CD4-positive, alpha-beta T cell (primary cell): ENCODE measurements at places on chromosomes 2 and 18.

DNA sequence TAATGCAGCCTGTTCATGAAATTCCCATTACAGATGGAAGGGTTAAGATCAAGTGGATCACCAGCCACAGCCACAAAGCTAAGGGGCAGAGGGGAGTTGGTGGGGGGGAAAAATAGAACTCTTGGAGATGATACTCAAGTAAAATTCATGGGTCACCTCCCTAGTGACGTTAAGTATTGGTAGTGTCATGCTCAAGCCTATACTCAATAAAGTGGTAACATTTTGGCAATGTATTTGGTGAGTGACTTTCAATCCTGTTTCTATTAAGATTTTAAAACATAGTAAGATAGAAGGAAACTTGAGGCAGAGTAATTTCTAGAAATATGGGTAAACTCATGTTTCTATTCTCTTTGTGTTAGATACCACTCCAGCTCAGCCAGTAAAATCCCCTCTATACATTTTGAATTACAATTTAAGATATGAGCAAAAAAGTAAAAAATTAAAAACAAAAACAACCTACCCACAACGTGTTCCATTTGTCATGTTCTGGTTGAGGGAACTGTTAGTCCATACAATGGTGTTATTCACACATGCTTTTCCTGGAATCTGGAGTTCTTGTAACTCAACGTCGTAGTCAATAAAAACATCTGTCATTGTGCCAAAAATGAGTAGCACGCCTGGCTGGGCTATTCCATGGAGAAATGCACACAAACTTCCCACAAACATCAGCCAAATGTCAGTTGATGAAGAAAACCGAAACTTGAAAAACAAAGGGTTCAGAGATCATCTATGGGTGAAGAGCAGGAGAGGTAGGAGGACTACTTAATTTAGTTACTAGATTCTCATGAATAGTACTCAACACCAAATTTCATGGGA lies 18.1 kb downstream of the ABCB11 start:
- H3K4me3 ChIP-seq: no peak overlapping the region
- no peaks in the 10 kb centered on the region for H3K27me3 ChIP-seq
- peaks cover 3% of the 10 kb centered on the region for H3K4me1 ChIP-seq
- H3K27ac ChIP-seq: no peak overlapping the region
- no peak for DNase-seq

DNA sequence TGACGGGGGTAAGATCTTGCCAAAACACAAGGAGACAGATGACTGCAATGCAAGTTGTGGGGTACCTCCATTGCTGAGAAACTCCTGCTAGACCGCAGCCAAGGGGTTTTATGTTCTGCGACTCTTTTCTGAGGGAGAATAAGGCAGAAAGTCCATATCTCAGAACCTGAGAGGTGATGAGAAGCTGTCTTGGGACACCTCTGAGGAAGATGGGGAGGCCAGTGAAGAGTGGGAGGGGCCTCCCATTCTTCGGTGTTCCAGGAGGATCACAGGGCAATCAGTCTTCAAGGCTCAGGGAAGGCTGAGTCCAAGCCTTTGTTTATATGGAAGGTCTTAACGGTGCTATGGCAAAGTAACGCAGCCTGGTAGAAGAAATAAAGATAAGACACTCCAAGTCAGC lies 18.0 kb downstream of the CYP27A1 start:
- no peak for DNase-seq
- no peak overlapping the region for H3K27ac ChIP-seq
- H3K4me1 ChIP-seq: peaks cover 8% of the 10 kb centered on the region
- H3K36me3 ChIP-seq: no peaks in the 10 kb centered on the region
- H3K4me3 ChIP-seq: no peak overlapping the region
- H3K27me3 ChIP-seq: peaks cover 18% of the 10 kb centered on the region

DNA sequence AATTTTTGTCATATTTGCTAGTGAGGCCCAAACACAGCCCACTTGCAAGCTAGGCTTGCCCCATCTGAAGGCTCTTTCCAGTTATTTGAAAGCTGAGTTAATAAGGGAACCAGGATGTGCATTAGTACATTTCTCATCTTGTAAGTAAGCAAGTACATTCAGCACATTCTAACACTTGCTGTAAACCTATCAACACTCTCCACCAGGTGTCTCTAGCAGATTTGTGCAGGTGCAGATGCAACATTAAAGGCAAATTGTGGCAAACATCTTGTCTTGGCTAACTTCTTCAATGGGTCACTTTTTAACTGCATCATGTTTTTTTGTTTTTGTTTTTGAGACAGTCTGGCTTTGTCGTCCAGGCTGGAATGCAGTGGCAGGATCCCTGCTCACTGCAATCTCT lies 25.3 kb upstream of the MFSD6 start:
- no peak overlapping the region for H3K27ac ChIP-seq
- no peaks in the 10 kb centered on the region for H3K27me3 ChIP-seq
- DNase-seq: peak; percentile 50
- no peaks in the 10 kb centered on the region for H3K36me3 ChIP-seq

DNA sequence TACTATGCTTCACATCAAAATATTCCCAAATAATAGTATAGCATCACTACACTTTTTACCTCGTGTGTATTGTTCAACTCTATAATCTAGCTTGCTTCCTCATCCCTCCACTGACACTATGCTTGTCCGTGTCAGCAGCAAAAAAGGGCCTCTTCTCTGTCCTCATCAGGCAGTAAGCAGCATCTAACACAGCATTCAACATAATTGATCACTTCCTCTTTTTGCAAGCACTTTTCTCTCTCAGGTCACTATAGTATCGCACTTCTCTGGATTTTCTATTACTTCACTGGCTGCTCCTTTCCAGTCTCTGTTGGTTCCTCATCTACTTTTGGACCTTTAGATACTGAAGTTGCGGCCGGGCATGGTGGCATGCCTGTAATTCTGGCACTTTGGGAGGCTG lies 64.9 kb upstream of the ZSWIM2 start:
- H3K36me3 ChIP-seq: no peaks in the 10 kb centered on the region
- no peak overlapping the region for H3K4me3 ChIP-seq
- no peaks in the 10 kb centered on the region for H3K27me3 ChIP-seq
- no peaks in the 10 kb centered on the region for H3K4me1 ChIP-seq
- H3K27ac ChIP-seq: no peak overlapping the region
- no peak for DNase-seq

- H3K4me1 ChIP-seq: no peaks in the 10 kb centered on the region
- no peak overlapping the region for H3K27ac ChIP-seq
- no peak overlapping the region for H3K4me3 ChIP-seq
- DNase-seq: no peak
- no peaks in the 10 kb centered on the region for H3K36me3 ChIP-seq
- H3K27me3 ChIP-seq: no peaks in the 10 kb centered on the region
Measured at GRCh38 chr2:213787869-213788268, 503.6 kb downstream of the SPAG16 start.

DNA sequence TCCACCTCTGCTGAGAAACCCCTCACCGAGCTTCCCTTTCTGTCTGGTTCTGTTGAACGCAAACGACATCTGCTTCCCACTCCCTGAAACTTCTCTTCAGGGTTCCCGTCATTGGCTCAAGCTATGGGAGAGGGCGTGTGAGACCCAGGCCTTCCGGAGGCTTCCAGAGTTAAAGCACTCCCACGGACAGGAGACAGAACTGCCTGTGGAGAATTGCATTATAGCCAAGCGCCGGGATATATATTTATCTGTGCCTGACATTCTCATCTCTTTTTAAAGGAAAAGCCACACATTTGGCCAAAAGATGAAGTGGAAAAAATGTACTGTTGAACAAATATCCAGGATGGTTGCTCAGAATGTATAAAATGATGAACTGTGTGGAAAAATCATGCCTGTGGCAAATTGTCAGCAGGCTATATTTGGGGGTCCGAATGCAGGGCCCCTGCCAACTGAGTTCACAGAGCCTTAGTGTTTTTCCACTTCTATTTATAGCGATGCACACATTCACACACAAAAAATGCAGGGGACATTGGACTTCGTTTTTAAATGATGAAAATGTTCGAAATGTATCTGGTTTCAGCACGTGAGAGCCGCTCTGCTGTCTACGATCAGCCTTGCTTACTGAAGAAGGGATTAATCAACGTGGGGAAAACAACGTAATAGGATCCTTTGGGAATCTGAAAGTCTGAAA lies 59.5 kb downstream of the E2F6 start:
- peaks cover 2% of the 10 kb centered on the region for H3K27me3 ChIP-seq
- no peak for DNase-seq
- no peaks in the 10 kb centered on the region for H3K36me3 ChIP-seq
- H3K4me3 ChIP-seq: no peak overlapping the region

DNA sequence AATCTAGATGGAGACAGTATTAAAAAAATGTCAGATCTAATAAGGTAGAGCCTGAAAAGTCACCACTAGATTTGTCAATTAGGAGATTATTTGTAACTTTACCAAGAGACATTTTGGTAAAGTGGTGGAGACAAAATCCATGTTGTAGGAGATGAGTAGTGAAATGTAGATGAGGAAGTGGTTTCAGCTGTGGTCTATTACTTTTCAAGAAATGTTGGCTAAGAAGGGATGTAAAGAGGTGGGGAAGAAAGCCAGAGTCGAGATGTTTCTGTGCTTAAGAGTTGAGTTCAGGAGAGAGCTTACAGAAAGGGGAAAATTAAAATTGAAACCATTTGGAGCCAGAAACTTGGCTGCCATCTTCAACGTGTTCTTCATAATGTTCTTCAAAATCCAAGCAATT lies 22.2 kb downstream of the ACVR2A start:
- no peak for DNase-seq
- H3K4me3 ChIP-seq: no peak overlapping the region
- H3K27ac ChIP-seq: no peak overlapping the region
- no peaks in the 10 kb centered on the region for H3K27me3 ChIP-seq

DNA sequence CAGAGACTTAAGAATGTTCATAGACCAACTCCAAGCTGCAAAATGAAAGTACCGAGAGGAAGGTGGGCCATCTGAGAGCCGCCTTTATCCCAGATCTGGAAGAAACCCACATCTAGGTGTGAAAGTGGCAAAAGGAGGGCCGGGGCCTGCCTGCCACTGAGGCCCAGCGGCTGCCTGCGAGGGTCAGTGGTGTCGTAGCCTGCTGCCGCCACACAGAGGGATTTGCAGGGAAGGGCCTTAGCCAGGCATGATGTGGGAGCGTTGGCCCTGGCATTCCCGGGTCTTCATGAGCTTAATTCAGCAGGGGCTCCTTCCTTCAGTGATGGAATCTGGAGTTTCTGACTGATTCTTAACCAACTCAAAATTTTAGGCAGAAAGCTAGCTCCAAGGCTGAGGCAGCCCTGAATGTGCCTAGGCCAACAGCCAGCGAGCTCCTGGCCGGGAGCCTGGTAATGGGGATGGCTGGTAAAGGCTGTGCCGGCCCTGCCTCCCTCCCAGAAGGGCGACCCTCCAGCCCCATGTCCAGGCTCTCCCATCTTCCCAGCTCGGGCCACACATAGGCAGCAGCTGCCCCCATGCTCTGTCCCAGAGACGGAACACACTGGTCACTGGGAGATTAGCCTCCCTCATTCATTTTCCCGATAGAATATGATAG lies 230.1 kb downstream of the AGAP1 start:
- H3K36me3 ChIP-seq: no peaks in the 10 kb centered on the region
- H3K27ac ChIP-seq: no peak overlapping the region
- no peak overlapping the region for H3K4me3 ChIP-seq
- DNase-seq: no peak

- no peak overlapping the region for H3K27ac ChIP-seq
- no peak for DNase-seq
- H3K4me3 ChIP-seq: no peak overlapping the region
- H3K36me3 ChIP-seq: no peaks in the 10 kb centered on the region
- H3K4me1 ChIP-seq: no peaks in the 10 kb centered on the region
Measured at GRCh38 chr2:145591109-145591809, 1071.3 kb upstream of the ZEB2 start.

DNA sequence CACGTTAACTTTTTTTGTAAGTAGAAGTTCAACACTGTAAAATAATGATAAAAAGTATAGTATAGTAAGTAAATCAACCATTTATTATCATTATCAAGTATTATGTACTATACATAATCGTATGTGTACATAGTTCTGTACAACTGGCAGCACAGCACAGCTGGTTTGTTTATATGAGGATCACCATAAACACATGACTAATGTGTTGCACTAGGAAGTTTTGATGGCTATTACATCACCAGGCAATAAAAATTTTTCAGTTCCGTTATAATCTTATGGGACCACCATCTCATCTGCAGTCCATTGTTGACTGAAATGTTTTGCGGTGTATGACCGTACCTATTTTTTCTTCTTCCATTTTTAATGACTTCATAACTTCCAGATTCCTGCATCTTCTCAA lies 39.2 kb upstream of the ZNF385B start:
- H3K27me3 ChIP-seq: no peaks in the 10 kb centered on the region
- H3K4me3 ChIP-seq: no peak overlapping the region
- no peaks in the 10 kb centered on the region for H3K36me3 ChIP-seq

DNA sequence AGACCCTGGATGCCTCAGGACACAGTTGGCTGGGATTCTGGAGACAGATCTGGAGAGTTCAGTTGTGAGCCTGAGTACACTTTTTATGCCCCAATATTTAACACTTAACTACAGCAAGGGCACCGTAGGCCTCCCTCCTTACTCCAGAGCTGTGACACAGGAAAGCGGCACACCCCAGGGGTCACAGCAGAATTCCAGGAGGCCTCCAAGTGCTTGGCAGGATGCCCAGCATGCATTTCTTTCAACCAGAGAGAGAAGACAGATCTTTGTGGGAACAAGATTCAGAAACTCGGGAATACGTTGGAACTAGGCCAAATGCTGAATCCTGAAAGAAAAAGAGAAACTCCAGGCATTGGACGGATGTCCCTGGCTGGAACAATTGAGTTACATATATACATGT lies 199.2 kb upstream of the NT5C1B start:
- DNase-seq: no peak
- no peaks in the 10 kb centered on the region for H3K36me3 ChIP-seq
- H3K27ac ChIP-seq: no peak overlapping the region
- no peak overlapping the region for H3K4me3 ChIP-seq
- H3K27me3 ChIP-seq: no peaks in the 10 kb centered on the region
- H3K4me1 ChIP-seq: no peaks in the 10 kb centered on the region

DNA sequence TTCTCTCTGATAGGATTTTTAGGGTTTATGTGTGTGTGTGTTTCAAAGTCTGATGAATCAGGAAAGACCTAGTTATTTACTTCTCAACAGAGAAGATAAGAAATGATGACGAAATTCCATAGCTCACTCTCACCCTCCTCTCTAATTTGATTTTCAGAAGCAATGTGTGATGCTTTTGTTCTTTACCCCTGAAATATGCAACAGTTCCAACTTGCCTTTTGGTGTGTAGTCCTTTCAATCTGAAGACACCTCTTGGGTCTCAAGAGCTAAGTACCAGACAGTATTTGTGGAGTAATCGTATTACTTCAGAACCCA lies 18.7 kb upstream of the LCLAT1 start:
- no peak overlapping the region for H3K4me3 ChIP-seq
- no peak overlapping the region for H3K27ac ChIP-seq
- H3K4me1 ChIP-seq: peaks cover 6% of the 10 kb centered on the region

DNA sequence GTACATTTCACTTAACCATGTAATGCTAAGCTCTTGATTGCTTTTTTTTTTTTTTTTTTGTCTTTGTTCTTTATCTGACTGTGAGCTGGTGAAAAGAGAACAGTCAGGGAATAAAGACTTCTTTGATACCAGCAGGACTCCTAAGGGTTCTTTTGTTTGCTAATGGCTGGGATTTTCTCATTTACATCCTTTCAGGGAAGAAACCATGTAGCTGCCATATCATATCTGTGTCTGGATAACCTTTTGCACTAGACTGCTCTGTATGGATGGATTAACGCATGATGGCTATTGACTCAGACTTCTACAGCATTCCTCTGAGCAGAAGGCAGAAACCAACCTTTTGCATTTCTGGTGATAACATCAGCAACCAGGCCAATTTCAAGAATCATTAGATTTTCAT lies 504.0 kb downstream of the LRRTM4 start:
- no peak for DNase-seq
- H3K36me3 ChIP-seq: no peaks in the 10 kb centered on the region
- H3K4me1 ChIP-seq: no peaks in the 10 kb centered on the region
- no peak overlapping the region for H3K4me3 ChIP-seq
- no peak overlapping the region for H3K27ac ChIP-seq
- no peaks in the 10 kb centered on the region for H3K27me3 ChIP-seq
